SHP77 (cell line): ENCODE measurements at places on chromosomes 11 and 22.

GRCh38 chr11:114243461-114244372, 52.5 kb upstream of the NNMT start:
- peak; percentile 79 for DNase-seq

DNA sequence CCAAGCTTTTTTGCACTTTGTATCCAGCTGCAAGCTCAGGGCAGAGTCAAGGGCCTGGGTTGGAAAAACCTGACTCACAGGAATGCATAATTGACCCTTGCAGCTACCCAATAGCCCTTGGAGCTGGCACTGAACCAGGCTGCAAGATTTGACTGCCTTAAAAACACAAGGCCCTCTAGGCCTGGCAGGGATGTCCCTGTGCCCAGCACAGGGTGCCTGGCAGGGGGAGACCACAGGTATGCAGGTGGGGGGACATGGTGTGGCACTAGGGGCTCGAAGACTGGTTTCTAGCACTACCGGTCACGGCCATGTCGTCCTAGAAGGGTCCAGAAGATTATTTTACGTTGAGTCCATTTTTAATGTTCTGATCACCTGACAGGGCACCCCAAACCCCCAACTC, 30.2 kb downstream of the SBF1 start:
- DNase-seq, result no peak

DNA sequence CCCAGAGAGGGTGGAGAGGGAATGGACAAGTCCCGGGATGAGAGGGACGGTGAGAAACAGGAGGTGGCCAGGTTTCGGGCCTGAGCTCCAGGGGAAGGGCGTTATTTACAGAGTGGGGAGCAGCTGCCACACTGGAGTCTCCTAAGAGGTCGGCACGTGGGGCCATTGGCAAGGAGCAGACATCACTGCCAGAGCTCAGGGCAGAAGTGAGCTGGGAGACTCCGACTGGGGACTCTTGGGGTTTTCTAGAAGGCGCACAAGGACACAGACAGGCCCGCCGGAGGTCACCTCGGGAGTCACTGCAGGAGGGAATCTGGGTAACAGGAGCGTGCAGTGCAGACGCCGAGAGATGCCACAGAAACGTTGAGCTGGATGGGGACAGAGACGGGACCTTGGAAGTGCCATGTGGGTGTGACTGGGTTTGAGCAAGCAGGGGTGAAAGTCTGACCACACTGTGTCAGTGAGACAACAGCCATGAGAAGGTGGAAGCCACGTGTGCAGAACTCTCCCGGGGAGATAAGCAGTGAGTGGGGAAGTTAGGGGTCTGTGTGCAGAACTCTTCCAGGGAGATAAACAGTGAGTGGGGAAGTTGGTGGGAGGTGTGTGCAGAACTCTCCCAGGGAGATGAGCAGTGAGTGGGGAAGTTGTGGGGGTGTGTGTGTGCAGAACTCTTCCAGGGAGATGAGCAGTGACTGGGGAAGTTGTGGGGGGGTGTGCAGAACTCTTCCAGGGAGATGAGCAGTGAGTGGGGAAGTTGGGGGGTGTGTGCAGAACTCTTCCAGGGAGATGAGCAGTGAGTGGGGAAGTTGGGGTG, 187.5 kb downstream of the SHANK2 start:
- no peak for DNase-seq

GRCh38 chr11:132423266-132423665, 1052.9 kb downstream of the NTM start:
- DNase-seq, result no peak

- no peak for DNase-seq
Observed at GRCh38 chr22:39727541-39727940, 157.0 kb downstream of the CACNA1I start.

- DNase-seq, result no peak
Observed at GRCh38 chr11:2954263-2954662, 25.0 kb upstream of the PHLDA2 start.

DNA sequence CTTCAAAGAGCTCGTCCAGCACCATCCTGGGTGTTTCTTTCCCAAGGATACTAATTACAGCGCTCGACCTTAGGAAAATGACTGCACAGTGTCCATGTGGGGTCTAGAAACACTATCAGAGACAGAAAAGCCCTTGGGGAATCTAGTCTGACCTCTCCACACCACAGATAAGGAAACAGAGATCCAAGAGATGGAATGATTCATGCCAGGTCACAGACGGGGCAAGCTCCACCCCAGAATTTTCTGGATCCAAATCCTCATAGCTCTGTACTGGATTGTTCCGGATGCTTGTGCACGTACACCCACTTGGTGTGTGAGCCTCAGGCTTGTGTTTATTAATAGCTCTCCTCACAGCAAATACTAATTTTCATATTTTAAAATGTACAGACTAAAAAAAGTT, 11.3 kb downstream of the ABTB2 start:
- DNase-seq, result no peak

- DNase-seq, result no peak
Observed at GRCh38 chr11:125724125-125724524, 22.0 kb upstream of the PATE1 start.

DNA sequence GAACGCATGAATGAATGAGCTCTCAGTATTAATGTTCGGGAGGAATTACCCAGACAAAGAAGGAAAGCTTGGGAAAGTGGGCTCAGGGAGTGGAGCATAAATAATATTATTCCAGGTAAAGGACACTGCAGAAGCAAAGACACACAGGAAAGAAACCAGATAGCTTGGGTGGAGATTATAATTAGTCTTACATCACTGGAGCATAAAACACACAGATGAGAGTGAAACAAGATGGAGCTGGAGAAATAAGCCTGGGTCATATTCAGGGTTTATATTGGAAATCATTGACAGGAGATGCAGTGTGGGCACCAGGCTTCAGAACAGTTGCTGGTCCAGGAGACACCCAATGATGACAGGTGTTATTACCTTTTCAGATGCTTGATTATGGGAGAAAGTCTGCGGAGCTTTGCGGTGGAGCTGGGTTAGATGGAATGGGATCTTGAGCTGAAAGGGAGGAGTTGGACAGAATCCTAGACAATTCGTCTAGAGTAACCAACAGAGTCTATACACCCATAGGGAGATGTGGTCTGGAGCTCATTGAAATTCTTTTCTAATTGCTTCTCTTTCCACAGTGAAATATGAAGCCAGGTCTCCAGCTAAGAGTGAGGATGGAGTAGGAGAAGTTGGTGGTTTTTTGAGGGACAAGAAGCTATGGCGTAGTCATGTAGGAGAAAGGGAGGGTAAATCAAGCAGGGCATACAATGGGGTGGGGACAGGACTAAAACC, 227.2 kb downstream of the FAM76B start:
- DNase-seq, result no peak

- DNase-seq, result no peak
Observed at GRCh38 chr11:2677127-2677526, 22.7 kb downstream of the KCNQ1OT1 start.

DNA sequence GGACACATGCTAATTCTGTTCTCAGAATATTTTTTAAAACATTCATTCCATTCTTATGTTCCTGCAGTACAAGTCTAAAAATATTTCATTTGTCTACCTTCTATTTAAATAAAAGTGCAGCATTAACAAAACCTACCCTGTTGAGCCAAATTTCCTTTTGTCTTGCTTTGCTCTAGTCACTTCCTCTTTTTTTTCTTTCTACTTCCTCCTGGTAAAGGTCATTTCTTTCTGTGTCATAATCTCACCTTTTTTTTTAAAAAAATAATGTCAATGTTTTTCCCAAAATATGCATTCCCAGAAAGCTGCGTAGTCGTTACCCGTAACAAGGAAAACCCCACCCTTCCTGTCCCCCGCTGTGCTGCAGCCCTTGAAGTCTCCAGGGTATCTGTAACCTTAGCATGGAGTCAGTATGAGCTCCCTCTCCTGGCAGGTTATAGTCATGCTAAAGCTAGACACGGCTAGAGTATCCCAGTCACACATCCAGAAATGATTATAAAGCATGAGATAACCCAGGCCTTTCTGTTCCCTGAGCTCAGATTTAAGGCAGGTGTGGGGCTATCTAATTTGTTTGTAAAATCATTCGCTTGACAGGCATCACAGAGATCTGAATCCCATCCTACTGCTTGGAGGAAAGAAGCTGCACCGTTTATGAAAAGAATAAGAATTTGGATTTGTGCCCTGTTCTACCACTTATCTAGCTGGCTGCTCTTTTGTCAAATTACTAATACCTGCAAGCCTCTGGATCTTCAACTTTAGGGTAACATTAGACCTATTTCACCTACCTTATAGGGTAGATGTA, 51.1 kb upstream of the EED start:
- DNase-seq, result peak; percentile 81

- DNase-seq, result no peak
Observed at GRCh38 chr11:96061069-96061468, 137.2 kb upstream of the MTMR2 start.

DNA sequence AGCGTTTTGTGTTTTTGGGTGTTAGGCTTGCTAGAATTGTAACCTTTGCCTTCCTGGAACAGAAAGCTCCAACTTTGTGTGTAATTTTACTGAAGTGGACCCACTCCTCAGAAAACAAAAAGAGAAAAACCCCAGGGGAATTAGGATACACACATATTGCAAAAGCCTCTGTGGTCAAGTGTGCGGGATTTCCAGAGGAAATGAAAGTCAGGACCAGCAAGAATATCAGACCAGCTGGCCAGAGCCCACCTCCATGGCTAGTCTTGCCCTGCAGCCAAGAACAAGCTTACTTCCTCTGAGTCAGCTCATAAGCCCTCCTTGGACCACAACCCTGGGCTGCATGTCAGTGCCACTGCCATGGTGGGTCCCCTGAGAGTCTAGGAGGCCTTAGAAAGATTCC, 37.0 kb upstream of the FTH1 start:
- no peak for DNase-seq

GRCh38 chr22:37186228-37186996, 1.6 kb downstream of the C1QTNF6 start:
- peak; percentile 19 for DNase-seq

DNA sequence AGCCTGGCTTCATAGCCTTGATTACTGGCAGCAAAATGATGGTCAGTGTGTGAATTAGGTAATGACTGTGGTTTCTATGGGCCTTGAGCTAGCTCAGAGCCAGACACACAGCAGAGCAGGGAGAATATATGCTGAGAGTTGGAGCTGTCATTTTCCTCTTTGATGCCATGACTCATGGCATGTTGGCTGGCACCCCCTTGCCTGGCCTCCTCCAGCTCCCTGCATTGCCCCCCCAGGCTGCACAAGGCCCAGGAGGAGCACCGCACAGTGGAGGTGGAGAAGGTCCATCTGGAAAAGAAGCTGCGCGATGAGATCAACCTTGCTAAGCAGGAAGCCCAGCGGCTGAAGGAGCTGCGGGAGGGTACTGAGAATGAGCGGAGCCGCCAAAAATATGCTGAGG, 20.3 kb upstream of the RRM1 start:
- DNase-seq, result no peak
